Subcutaneous preadipocyte (primary cell): ENCODE measurements at places on chromosomes 4 and X. TPM values are rescaled to one million over a fixed set of nuclear protein-coding genes. Genes with fewer than 3 reads are reported as not detected.

Gene VCX3A
- not detected in 2 replicates for total RNA-seq

Gene RTL3
- not detected in 2 replicates for total RNA-seq

Gene OTUD4
- 26.1 and 35.4 TPM in 2 replicates for total RNA-seq

Gene GABRG1
- total RNA-seq, result not detected in 2 replicates

Gene TMEM35A
- total RNA-seq, result 1.6 and 2.2 TPM in 2 replicates

Gene PAPSS1
- total RNA-seq, result 37.8 and 45.7 TPM in 2 replicates

Gene GSPT2
- total RNA-seq, result 6.2 and 6.8 TPM in 2 replicates

Gene CXCL3
- total RNA-seq, result 3.7 and 9.4 TPM in 2 replicates

Gene CXCL10
- under 0.01 TPM in 1 of 2 replicates, not detected in the other for total RNA-seq

Gene AR
- total RNA-seq, result 12.3 and 13.2 TPM in 2 replicates

Gene USP11
- total RNA-seq, result 24.8 and 28.7 TPM in 2 replicates

Gene TMLHE
- 12.5 and 13.7 TPM in 2 replicates for total RNA-seq

Gene PABPC1L2A
- total RNA-seq, result not detected in 2 replicates

Gene MECP2
- 18.2 and 18.7 TPM in 2 replicates for total RNA-seq

Gene CCKAR
- not detected in 2 replicates for total RNA-seq

Gene CBR4
- total RNA-seq, result 11.0 and 16.8 TPM in 2 replicates

Gene PAGE2B
- total RNA-seq, result not detected in 2 replicates

Gene NSG1
- total RNA-seq, result 0.20 TPM in 1 of 2 replicates, not detected in the other

Gene XAGE1A
- total RNA-seq, result not detected in 2 replicates

Gene SPATA4
- 0.20 TPM in 1 of 2 replicates, not detected in the other for total RNA-seq

Gene XAGE1B
- not detected in 2 replicates for total RNA-seq

Gene RPS3A
- 1,418 and 3,098 TPM in 2 replicates for total RNA-seq

Gene HDX
- 5.3 and 6.2 TPM in 2 replicates for total RNA-seq

Gene GSX2
- total RNA-seq, result not detected in 2 replicates

Gene TEX13B
- not detected in 2 replicates for total RNA-seq

Gene VGLL1
- not detected in 2 replicates for total RNA-seq

Gene GAGE12H
- not detected in 2 replicates for total RNA-seq

Gene FAM184B
- under 0.01 TPM in 1 of 2 replicates, not detected in the other for total RNA-seq

Gene THAP9
- 3.3 and 3.5 TPM in 2 replicates for total RNA-seq

Gene ARHGAP4
- 0.37 and 0.39 TPM in 2 replicates for total RNA-seq

Gene C1QTNF7
- 0.20 and 0.73 TPM in 2 replicates for total RNA-seq

Gene FOXO4
- total RNA-seq, result 2.6 and 3.3 TPM in 2 replicates

Gene AFF1
- 14.9 and 18.4 TPM in 2 replicates for total RNA-seq

Gene CCDC149
- 4.1 and 4.4 TPM in 2 replicates for total RNA-seq

Gene HMX1
- total RNA-seq, result not detected in 2 replicates

Gene ARMCX4
- 3.1 and 3.3 TPM in 2 replicates for total RNA-seq

Gene BMPR1B
- total RNA-seq, result 2.7 and 7.7 TPM in 2 replicates

Gene DUX4
- total RNA-seq, result not detected in 2 replicates

Gene DSPP
- not detected in 2 replicates for total RNA-seq

Gene ADGRL3
- not detected in 2 replicates for total RNA-seq

Gene ELF4
- total RNA-seq, result 9.2 and 13.7 TPM in 2 replicates

Gene GYPE
- 0.73 and 3.3 TPM in 2 replicates for total RNA-seq

Gene SOX3
- not detected in 2 replicates for total RNA-seq

Gene DOCK11
- 39.7 and 43.4 TPM in 2 replicates for total RNA-seq

Gene GAB3
- 10.4 and 27.9 TPM in 2 replicates for total RNA-seq

Gene GAGE2A
- total RNA-seq, result not detected in 2 replicates

Gene CT45A10
- not detected in 2 replicates for total RNA-seq

Gene HDAC8
- 22.8 and 26.0 TPM in 2 replicates for total RNA-seq

Gene CSAG2
- total RNA-seq, result not detected in 2 replicates

Gene COX7B2
- total RNA-seq, result not detected in 2 replicates

Gene NWD2
- total RNA-seq, result not detected in 2 replicates

Gene NR3C2
- total RNA-seq, result 0.78 and 1.1 TPM in 2 replicates

Gene TNIP3
- 0.37 and 0.78 TPM in 2 replicates for total RNA-seq

Gene IL1RAPL1
- total RNA-seq, result 0.37 and 0.39 TPM in 2 replicates

Gene GDPD2
- under 0.01 TPM in 2 replicates for total RNA-seq
